Stimulated activated CD8-positive, alpha-beta memory T cell treated with anti-CD3 and anti-CD28 coated beads, Interleukin-4, amount 100 ng/mL, for 1 hour (primary cell): ENCODE measurements at places on chromosomes 4 and X.

DNA sequence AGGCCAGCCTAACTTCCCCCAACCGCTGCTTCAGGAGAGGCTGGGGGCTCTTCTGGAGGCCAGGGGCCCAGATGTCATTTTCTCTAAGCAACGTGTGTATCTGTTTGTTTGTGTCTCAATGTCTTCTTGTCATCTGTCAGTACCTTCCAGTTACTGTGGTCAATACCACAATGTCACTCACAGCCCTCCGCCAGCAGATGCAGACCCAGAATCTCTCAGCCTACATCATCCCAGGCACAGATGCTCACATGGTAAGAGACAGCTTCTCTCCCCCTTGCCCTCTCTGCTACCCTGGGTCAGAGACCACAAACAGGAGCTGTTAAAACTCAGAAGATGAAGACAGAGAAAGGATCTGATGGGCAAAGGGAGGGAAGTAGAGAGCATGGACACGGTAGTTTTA lies 5.0 kb downstream of the XPNPEP2 start:
- DNase-seq, result no peak

- DNase-seq, result no peak
Measured at GRCh38 chrX:136310411-136310810, 9.6 kb downstream of the ADGRG4 start.

DNA sequence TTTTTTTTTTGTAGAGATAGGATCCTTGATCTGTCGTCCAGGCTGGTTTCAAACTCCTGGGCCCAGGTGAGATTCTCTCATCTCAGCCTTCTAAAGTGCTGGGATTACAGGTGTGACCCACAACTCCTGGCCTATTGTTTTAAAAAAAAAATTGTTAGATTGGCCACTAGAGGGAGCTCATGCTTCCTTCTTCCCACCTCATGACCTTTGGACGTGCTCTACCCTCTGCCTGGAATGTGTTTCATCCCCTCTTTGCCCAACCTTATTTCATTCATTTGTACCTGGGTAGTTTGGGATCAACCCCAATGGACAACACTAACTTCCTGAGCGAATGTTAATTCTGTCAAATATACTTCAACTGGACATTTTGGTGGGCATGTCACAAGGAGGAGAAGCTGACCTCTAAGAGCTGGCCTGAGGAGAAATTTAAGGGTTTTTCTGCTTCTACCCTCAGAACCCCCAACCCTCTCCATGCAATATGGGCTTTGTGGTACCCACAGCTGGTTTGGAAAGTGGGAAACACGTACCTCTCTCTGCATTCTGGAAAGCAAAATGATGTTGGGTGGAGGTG lies 6.4 kb downstream of the PPEF2 start:
- no peak for DNase-seq

- no peak for DNase-seq
Measured at GRCh38 chrX:40006106-40007017, 91.4 kb downstream of the BCOR start.

DNA sequence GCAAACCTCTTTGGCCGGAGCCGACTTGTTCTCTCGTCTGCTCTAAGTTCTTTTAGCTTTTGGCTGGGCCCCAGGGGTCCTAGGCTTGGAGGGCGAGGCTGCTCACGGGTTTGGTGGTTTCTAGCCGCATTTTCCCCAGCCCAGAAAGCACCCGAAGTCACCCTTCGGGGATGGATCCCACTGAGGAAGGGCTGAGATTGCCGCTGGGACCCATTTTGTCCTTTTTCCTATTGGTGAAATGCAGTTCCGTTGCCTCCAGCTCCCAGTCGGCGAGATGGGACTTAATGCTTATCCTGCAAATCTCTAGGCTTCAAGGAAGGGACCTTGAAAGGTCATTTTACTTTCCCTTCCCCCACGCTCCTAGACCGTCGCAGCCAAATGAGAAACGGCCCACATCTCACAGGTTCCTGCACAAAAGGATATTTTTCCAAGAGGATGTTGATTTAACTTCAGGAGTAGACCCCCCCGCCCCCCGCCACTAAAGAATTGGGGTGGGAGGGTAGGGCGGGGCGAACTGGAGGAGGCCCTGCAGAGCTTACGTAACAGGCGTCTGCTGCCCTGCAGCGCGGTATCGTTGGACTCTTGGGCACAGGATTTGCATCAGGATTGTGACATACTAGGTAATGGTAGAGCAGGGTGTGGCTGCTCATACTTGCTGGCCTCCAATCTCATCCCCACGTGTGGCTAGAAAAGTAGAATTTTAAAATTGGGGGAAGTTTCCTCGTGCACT lies 564 bp downstream of the PGK1 start:
- no peak for DNase-seq
